Activated T-cell treated with anti-CD3 and anti-CD28 coated beads, Interleukin-2, amount 50 U/mL, for 48 hours (primary cell): ENCODE measurements at places on chromosomes 1 and 21.

- DNase-seq: no peak
Observed at GRCh38 chr1:54291276-54292001, 91.5 kb downstream of the MRPL37 start.

DNA sequence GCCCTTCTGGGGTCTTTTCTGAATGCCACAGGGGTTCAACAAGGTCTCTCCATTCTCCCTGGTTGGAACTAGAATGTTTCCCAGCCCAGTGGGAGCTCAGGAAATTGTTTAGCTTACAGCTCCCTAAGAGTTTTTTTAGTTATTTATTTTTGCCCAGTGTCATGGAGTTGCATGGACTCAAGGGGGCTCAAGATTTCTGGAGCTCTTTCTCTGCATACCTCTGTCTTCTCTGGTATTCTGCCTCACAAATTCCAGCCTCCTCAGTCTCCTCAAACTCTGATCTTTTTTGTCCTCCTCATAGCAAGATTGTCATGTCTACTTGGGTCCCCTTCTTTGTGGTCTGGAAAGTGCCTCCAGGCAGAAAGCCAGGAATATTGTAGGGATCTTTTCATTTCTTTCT lies 15.9 kb upstream of the PPP2R5A start:
- no peak for DNase-seq

DNA sequence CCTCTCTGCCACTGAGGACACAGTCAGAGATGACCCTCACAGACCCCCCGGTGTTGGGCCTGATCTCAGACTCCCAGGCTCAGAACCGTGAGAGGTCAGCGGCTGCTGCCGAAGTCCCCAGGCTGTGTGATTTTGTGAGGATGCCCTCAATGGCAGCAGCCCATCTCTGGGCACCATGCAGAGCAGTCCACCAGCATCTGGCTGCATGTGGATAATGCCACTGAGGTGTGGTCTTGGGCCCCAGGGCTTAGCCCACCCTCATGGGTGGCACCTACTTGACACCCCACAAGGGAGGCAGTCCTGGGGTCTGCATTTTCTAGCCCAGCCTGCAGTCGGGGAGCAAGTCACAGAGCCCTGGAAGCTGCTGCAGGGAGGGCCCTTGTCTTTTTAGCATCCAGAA lies 5.5 kb upstream of the ACTRT2 start:
- no peak for DNase-seq

DNA sequence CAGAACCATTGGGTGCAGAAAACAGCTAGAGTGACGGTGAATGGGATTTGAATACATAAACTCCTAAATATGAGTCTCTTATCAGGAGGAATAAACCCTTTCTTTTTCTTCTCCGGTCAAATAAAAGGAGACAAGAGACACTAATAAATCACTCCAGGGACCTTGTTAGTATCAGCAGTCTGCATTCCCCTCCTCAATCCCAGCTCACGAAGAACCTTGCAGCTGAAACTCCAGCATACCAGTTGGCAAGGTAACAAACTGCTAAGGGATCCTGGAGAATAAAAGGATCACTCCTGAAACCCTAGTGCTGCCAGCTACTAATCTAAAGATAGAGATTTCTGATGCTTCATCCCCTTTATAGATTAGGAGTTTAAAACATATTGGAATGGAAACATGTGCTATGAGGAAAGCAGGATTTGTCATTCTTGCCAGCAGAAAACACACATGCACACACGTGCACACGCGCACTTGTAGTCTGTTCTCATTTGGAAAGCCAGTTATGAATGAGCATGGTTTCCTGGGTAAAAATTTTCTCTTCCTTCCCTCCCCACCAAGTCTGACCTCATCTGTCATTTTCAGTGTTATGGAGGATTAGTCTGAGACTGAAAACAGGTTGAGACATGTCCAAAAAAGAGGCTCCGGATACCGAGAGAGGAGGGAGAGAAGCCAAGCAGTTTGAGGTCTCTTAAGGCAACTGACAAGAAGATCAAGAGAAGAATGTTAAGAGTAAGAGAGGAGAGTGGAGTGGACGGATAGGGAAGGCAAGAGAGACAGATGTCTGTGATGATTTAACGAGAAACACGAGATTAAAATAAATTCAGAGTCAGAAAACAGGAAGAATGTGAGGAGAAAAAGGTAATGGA lies 10.9 kb downstream of the IER5 start:
- DNase-seq: peak; percentile 64

DNA sequence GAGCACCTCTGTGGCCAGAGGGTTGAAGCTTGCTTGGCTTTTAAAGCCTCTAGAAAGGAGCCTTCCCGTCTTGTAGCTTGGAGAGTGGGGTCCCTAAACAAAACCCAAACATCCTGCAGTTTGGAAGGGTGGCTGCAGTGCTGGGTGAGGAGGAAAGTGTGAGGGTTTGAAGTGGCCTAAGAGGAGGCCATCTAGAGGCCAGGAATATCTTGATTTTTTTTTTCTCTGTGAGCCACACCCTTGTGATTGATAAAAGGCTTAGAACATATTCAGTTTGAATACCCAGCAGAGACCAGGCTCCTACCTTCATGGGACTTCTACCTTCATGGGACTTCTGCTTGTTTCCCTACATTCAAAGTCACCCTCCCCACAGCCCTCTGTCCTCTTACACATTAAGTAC lies 37.3 kb upstream of the PIGV start:
- DNase-seq: no peak

DNA sequence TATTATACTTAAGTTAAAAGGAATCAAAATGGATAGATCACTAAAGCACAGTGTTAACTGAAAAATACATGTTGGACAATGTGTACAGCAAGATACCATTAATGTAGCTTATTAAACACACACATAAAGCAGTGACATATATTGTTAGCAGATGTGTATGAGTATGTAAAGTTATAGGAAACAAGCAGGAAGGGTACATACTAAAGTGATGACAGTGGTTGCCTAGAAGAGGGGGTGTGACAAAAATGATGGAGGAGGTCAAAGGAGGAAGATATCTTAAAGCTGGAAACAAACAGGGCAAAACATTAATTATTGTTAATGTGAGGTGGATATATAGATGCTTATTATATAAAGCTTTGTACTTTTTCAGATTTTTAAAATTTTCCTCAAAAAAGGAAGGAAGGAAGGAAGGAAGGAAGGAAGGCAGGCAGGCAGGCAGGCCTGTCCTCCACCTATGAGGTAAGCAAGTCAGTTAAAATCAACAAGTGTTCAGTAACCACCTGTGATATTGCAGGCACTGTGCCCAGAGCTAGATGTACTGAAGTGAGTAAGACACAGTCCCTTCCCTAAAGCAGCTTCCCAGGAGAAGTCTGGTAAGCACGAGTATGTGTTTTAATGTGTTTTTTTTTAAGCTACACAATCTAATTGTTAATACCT lies 252.9 kb upstream of the NR5A2 start:
- no peak for DNase-seq

DNA sequence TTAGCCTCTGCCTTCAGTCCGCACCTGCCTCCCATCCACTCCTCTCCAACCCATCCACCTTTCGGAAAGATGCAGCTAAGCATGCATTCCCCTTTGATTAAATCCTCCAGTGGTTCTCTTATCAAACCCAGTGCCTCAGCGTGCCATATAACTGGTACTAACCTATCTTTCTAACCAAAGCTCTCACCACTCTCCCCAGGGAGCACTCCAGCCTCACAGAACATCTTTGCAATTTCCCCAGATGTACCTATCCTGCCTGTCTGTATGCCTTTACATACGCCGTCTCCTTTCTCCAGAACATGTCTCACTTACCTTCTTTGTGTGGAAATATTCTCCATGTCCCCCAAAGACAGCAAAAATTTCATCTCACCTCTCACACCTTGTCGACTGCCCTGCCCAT lies 80.0 kb downstream of the SLC25A24 start:
- no peak for DNase-seq

DNA sequence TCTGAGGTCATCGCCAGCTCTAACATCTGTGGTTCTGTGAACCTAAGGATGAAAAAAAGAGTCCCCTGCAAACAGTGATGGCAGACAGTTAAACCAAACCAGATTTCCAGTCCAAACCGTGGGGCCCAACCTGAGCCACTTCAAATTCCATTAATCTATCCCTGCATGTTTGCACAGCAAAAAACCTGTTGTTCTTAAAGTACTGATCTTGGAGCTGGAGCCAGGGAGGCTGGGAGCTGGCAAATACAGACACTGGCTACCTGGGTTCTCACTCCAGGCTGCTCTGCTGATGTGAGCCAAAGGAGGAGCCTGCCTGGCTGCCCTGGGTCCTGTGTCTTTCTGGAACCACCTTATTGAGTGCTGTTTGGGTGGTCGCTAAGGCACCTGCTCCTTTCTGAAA lies 16.4 kb downstream of the LDLRAD1 start:
- no peak for DNase-seq

GRCh38 chr1:89104687-89105086 lies 21.2 kb downstream of the GBP2 start:
- DNase-seq: no peak

- no peak for DNase-seq
Observed at GRCh38 chr1:52306227-52307006, 59.6 kb downstream of the CC2D1B start.

DNA sequence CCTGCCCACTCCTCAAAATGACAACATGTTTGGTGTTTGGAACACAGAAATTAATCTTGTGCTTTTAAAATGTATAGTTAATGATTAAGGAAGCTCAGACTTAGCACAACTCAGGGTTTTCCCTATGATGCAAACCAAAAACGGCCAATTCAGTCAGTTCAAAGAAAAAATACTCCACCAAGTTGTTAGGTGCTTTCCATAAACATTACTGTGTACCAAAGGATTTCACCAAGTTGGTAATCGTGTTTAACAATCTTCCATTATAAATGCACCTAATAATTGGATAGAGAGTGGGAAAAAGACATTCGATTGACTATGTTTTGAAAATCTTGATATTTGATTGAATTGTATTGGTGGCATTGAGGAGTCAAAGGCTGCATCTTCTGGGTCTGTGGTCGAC lies 33.3 kb upstream of the DUSP10 start:
- no peak for DNase-seq

DNA sequence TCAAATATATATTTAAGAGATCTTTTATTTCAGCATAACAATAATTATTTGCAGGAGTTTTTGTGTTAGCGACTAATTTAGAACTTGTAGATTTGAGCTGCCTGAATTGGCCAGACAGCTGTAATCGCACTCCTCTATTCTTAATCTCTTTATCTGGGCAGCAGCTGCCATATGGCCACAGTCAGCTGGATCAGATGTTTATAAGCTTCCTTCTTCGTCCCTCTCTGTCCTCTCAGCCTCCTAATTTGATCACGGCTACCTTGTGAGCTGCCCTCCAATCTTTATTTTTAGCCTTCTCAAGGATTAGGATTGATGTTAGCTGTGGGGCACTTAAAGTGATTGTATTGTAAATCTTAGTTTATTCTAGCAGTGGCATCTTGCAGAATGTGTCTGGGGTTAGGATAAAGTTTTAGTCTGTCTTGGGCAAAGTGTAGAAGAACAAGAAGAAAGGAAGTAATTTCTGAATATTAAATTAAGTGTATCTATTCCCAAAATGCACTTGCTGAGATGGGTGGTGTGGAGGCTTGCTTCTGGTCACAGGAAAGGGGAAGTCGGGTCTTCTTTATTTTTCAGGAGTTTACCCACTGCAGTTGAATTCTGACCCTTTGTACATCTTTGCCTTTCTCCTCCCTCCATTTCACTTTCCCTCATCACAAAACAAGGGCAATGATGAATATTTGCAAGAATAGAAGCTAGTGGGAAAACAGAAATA lies 1.1 kb downstream of the ZBTB18 start:
- no peak for DNase-seq

- DNase-seq: no peak
Observed at GRCh38 chr1:198763298-198763714, 124.5 kb downstream of the PTPRC start.

DNA sequence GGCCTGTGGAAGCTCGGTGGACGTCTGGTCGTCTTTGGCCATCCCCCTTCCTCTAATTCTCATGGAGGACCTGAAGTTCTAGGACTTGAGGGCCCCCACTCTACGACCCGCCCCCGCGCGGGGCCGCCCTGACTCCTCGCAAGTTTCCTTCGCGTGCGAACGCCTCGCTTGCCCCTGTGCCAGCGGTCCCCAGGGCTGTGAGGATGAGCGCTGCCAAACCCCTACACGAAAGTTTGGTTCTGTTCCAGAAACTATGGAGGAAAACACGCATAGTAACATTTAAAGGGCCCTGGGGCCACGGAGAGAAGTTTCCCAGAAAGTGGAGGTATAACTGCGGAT lies 304 bp upstream of the GNG12 start:
- DNase-seq: no peak

- no peak for DNase-seq
Observed at GRCh38 chr1:56215771-56216170, 363.6 kb downstream of the PLPP3 start.

GRCh38 chr1:76021846-76022245 lies 52.7 kb upstream of the ST6GALNAC3 start:
- DNase-seq: no peak

- no peak for DNase-seq
Observed at GRCh38 chr1:41547781-41548560, 63.5 kb upstream of the EDN2 start.

DNA sequence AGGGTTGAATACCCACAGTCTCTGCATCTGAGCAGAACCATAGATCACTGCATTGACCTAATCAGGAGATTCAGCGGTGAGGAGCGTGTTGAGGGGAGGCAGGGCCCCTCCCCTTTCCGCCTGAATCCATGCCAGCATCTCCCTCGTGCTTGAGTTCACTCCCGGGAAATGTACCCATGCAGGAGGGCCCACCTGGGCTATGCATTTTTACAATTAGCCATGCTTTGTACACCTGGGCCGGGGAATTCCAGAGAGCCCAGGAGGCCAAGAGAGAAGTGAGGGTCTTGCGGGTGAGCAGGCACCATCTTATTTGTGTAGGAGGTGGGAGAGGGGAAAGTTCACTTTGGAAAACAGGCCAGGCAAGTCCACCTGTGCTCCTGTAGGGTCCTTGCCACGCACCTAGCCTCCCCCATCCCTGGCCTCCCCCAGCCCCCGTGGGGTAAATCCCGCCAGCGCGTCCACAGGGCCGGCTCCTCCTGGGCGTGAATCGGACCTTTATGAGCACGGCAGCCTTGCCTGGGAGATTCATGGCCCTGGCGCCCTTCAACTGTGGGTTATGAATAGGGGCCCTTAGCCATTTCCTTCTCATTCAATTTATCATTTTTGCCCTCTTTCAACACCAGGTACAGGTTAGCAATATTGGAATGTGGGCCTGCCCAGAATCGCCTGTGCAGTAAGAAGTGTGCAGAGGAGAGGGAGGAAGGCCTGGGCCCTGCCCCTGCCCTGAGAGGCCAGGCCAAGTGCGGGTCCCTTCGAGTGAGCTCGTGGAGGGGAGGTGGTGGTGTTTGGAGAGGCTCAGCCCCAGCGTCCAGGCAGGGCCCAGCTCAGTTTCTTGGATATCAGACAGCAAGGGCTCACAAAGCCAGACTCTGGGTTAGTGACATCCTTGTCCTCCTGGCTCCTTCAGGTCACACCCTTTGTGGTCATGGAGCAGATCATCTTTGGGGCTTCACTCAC lies 84.4 kb upstream of the ACTRT2 start:
- DNase-seq: no peak

DNA sequence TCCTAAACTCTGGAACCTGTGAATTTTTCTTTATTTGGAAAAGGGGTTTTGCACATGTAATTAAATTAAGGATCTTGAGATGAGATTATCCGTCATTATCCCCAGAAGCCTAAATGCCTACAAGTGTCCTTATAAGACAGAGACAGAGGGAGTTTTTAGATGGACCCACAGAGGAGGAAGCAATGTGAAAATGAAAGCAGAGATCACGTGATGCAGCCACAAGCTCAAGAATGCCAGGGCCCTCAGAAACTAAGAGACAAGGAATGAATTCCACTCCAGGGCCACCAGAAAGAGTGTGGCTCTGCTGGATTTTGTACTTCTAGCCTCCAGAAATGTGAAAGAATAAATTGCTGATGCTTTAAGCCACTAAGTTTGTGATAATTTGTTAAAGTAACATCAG lies 183.6 kb upstream of the UBE2U start:
- no peak for DNase-seq

- DNase-seq: peak; percentile 88
Observed at GRCh38 chr1:156126630-156127534, 12.4 kb downstream of the LMNA start.
